ENCODE measurements at places on chromosomes 5 and 9.
A peak's percentile ranks its signal among the peaks of the same experiment; 100 is the strongest.

GRCh38 chr5:142683116-142683515, 2.8 kb downstream of the FGF1 start:
- DNase-seq = no peak

DNA sequence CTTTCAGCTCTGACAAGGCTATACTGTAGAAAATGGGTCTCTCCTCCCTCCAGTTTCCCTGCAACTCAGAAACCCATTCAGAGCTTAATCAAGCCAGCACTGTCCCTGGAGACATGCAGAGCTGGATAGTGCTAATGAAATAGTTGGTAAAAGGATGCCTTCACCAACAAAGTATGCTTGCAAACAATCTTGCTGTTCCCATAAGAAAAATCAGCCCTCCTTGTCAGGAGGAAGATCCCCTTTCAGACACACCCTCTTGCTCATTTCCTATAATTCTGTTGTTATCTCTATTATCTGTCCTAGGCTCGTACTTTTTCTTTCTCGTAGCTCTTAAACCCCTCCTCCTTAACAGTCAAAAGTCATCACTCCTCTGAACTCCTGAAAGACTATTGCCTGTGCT, 9.9 kb upstream of the OSMR start:
- no peak for DNase-seq

GRCh38 chr9:113946496-113947115, 70.5 kb downstream of the ZNF618 start:
- no peak for DNase-seq

- no peak for DNase-seq
Measured at GRCh38 chr9:72911816-72912215, 41.0 kb downstream of the ALDH1A1 start.

DNA sequence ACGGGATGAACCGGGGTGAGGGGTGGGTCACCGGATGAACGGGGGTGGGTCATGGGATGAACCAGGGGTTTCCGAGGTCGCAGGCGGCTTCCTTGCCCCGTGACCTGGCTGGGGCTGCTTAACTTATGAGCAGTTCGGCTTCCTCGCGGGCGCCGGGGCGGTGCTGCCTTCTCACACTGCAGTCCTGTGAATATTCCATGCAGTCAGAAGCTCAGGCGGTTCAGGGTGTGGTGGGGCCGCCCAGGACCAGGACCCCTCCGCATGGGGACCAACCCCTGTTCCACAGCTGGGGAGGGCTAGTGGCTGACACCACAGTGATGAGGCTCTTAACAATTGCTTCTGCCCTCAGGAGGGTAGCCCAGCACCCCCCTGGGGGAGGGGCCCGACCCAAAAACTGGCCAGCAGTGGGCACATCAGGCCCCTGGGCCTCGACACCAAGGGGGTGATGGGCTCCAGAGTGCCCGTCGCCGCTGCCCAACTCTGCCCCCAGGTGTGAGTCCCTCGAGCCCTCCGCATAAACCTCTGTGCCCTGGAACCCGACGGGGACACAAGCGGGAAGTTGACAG, 30.9 kb upstream of the SLC9A3 start:
- no peak for DNase-seq

- DNase-seq = no peak
Measured at GRCh38 chr5:133828722-133829121, 139.7 kb downstream of the C5orf15 start.

- peak; percentile 36 for DNase-seq
Measured at GRCh38 chr5:60597572-60598320, 102.2 kb downstream of the DEPDC1B start.

- no peak for DNase-seq
Measured at GRCh38 chr5:143964919-143965318, 153.0 kb downstream of the HMHB1 start.

DNA sequence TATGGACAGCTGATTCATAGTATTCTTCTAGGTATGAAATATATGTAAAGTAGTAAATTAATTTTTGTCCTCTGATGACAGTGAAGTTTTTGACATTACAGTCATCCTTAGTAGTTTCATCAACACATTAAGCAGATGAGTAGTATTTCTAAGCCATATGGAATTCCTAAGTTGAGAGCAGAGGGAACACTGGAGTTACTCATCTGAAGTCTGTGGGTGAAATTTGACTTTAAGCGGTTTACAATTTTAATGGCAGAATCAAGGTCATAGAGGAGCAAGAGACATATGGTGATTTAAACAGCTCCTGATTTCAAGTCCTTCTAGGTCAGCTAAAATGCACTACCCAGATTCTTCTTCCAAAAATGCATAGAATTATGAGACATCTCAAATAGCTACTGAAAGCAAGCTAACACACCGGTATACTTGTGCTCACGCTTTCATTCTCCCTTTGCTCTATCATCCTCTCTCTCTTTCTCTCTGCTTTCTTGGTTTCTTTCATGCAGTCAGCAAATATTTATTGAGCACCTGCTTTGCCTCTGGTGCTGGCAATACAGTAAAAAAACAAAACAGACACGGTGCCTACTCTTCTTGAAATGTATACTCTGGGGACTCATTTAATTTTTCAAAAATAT, 235.9 kb downstream of the FER start:
- DNase-seq = no peak

DNA sequence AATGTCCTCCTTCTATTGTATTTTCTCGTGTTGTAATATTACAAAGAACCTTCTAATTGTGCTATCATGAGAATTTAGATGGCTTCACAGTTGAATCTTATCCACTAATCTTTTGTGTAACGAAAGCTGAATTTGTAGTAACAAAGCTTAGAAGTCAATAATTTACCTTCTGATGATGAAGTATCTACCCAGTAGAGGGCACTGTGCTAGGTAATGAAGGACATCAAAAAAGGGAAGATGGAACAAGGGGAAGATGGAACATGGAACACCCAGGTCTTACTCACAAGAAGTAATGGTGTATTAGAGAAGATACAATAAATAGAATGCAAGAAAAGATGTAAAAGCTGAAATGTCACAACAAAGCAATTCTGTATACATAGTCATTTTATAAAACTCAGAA, 131.0 kb upstream of the CCNG1 start:
- DNase-seq = no peak

GRCh38 chr5:82749461-82749820, 327.8 kb downstream of the TMEM167A start:
- DNase-seq = no peak

DNA sequence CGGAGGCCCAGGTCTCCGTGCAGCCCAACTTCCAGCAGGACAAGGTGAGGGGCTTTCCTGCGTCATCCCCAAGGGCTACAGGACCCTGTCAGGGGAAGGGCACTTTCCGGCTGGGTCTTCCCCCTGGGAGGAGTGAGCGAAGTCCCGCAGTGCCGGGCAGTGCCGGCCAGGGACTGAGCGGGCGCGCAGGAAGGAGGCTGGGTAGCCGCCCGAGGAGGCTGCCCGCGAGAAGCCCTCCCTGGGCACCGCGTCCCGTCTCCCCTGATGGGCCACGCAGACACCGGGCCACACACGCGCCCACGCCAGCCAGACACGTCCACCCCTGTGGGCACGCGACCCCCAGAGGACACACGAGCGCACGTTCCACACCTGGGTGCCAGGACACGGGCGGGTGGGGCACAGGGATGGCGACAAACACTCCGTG, 357 bp downstream of the PTGDS start:
- DNase-seq = no peak

DNA sequence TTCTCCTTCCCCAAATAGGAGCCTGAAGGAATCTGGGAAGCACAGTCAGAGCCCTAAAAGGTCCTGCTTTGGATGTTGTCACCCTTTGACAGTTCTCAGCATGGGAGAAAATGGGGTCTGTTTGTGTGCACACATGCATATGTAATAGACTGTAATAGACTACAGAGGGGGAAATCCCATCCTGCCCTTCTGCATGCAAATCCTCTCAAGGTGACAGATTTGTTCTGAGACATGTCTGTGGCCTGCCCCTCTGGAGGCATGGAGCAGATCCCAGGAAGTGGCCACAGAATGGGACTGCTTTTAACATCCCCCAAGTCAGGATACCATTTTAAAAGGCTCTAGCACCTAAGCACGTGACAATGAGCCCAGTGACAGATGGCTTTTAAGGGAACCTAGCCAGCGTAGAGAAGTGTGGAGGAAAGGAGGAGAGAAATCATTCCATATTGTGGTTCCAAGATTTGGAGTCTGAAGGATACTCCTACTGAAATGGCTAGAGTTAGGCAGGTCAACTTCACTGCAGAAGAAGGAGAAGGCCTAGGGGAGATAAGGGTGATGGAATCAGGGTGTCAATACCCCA, 483.5 kb downstream of the SPOCK1 start:
- DNase-seq = no peak

DNA sequence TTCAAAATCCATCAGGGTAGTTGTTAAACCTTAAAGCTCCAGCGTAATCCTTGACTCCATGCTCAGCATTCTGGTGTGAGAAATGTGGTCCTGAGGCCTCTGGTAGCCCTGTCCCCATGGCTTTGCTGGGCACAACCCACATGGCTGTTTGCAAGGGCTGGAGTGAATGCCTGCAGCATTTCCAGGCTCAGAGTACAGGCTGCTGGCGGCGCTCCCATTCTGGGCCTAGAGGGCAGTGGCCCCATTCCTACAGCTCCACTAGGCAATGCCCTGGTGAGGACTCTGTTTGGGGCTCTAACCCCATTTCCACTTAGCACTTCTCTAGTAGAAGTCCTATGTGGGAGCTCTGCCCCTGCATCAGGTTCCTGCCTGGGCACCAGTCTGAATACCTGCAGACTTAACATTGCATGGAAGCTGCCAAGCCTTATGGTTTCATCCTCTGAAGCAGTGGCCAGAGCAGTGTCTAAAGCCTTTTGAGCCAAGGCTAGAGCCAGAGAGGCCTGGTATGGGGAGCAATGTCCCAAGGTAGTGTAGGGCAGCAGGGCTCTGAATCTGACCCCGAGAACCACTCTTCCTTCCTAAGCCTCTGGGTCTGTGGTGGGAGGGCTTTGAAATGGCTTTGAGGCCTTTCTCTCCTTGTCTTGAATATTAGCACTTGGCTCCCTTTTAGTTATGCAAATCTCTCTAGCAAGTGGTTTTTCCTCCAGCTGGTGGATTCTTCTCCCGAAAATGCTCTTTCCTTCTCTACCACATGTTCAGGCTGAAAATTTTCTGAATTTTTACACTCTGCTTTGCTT, 5.8 kb upstream of the ALDH1A1 start:
- DNase-seq = no peak

DNA sequence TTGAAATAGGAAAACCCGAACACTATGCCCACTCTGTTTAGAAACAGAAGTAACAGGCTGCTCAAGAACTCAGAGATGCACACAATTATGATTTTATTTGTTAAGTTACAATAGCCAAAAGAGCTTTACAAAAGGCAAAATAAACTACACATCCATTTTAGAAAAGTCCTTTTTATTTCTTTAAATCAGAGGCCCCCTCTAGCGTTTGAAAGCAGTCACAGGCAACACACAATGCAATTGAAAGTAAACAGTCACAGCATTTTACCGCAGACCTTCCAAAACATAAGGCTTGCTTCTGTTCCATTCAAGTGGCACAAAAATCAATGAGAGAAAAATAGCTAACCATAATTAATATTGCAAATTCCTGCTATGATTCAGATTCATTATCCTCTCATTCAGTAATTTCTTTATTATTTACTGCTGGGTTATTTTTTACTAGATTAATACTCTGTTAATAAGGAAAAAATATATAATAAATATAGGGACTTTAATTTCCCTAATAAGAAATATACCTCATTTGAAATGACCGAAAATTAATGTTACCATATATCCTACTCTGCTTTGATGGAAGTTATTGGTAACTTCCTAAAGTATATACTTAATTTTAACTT, 78.3 kb downstream of the CEP120 start:
- DNase-seq = no peak

DNA sequence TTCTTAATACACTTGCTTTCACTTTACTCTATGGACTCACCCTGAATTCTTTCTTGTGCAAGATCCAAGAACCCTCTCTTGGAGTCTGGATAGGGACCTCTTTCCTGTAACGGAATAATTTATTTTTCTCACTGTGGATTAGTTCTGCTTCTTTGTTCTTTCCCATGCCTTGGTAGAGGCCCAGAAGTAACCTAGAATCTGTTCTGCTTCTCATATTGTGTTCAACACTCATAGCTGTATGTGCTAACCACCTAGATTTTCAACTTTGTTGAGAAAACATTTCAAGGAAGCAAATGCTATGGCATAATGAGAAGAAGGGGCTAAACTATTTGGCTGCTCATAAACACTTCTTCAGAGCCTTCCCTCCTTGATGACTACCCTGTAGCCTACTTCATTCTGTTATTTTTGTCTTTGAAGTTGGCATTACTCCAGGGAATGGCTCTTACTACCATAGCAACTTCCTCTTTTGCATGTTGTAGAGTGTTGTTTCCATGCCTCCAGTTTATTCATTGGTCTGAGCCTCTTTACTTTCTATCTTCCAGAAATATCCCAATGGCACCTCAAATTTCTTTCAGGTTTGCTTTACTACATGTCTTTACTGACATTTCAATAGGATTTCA, 74.3 kb downstream of the KIAA0825 start:
- DNase-seq = no peak

DNA sequence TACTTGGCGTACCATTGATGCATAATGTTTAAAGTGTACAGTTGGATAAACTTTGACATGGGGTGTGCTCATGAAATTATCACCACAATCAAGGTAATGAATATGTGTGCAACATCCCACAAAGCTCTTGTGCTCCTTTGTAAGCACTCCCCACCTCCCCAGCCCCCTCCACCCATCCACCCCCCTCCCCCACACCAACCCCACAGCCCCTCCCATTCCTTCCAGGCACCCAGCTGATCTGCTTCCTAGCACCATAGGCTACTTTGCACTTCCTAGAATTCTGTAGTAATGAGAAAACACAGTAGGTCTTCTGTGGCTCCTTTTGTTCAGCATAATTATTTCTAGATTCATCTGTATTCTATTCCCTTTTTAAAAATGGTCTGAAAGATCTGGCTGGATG, 24.5 kb downstream of the FGD3 start:
- DNase-seq = no peak

DNA sequence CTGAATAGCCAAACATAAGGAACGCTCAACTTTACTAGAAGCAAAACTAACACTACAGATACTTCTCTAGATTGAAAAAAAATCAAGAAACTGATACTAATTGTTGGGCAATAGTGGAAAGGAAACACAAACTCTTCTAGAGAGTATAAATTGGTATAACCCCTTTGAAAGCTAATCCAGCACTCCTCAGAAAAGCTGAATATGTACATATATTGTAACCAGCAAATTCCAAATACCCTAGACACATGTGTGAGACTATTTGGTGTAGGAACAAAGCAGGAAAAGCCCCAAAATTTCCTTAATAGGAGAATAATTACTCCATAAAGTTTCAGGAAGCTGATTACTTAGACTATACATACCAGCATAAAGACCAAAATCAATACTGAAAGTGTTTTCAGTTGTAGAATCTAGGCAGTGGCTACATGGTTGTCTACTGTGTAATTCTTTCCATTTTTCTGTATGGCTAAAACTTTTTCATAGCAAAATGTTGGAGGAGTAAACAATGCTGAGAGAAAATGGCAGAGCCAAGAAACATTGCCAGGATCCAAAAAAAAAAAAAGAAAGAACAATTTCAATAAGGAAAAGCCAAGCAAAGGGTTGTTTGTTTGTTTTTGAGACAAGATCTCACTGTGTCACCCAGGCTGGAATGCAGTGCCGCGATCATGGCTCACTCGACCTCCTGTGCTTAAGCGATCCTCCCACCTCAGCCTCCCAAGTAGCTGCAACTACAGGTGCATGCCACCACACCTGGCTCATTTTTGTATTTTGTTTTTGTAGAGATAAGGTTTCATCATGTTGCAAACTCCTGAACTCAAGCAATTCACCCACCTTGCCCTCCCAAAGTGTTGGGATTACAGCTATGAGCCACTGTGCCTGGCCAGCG, 15.0 kb downstream of the SKP1 start:
- DNase-seq = no peak

- no peak for DNase-seq
Measured at GRCh38 chr5:9196403-9197227, 349.3 kb downstream of the SEMA5A start.

- no peak for DNase-seq
Measured at GRCh38 chr5:154199671-154200220, 9.2 kb downstream of the GALNT10 start.

Measured in activated CD4-positive, alpha-beta T cell treated with anti-CD3 and anti-CD28 coated beads, Interleukin-2, Interleukin-6, amounts not matched to agents 100 ng/mL and 50 ng/mL, durations not matched to agents 16 hours and 8 hours (primary cell).